ENCODE measurements at places on chromosomes 1 and 21. TPM values are rescaled to one million over a fixed set of nuclear protein-coding genes. Genes with fewer than 3 reads are reported as not detected.

IGSF3 gene
- total RNA-seq: 0.53 TPM

GOLT1A gene
- not detected for total RNA-seq

ZSWIM5 gene
- total RNA-seq: 0.75 TPM

DDX20 gene
- total RNA-seq: 13.3 TPM

SORT1 gene
- total RNA-seq: 21.3 TPM

RNU1-4 gene
- 1,390 TPM for total RNA-seq

SERPINC1 gene
- total RNA-seq: 0.12 TPM

DVL1 gene
- 102 TPM for total RNA-seq

DNAJC28 gene
- 1.8 TPM for total RNA-seq

HSPA6 gene
- 0.62 TPM for total RNA-seq

MAN1A2 gene
- 58.2 TPM for total RNA-seq

SPOCD1 gene
- 43.3 TPM for total RNA-seq

CD84 gene
- total RNA-seq: under 0.01 TPM

PTPN22 gene
- 1.1 TPM for total RNA-seq

APCS gene
- not detected for total RNA-seq

CYB5RL gene
- 6.2 TPM for total RNA-seq

EPHA8 gene
- total RNA-seq: not detected

HES2 gene
- total RNA-seq: 0.92 TPM

FAM72A gene
- 4.4 TPM for total RNA-seq

Data from aortic smooth muscle cell (primary cell).